ENCODE measurements at places on chromosomes 4 and X. TPM values are rescaled to one million over a fixed set of nuclear protein-coding genes. Genes with fewer than 3 reads are reported as not detected.

The RASL11B gene
- total RNA-seq: not detected

The DACH2 gene
- total RNA-seq: not detected

The FHIP1A gene
- not detected for total RNA-seq

The RAP2C gene
- 58.1 TPM for total RNA-seq

The GRPR gene
- total RNA-seq: not detected

The S100G gene
- total RNA-seq: not detected

The PRDX4 gene
- 6.8 TPM for total RNA-seq

The SSX1 gene
- total RNA-seq: not detected

The RNF175 gene
- 0.07 TPM for total RNA-seq

The LRP2BP gene
- 2.2 TPM for total RNA-seq

The AWAT2 gene
- not detected for total RNA-seq

Measured in natural killer cell (primary cell).